ENCODE measurements at places on chromosomes 11 and 22.

DNA sequence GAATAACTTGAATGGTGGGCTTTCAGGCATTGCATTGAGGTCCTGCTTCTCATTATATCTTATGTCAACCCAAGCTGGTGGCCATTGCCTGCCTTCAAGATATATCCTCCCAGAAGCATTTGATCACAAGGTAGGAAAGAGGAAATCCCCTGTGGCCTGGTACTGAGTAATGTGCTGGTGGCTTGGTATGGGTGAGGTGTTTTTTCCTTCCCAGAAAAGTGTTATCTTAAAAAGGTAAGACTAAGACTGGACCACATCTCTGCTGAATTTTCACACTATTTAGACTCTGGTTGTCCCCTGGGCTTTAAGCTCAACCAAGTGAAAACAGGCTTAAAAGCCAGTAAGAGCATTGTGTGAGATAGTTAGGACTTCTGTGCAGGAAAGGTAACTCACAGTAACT lies 3.7 kb downstream of the INSC start:
- DNase-seq, result no peak

GRCh38 chr22:27404441-27404840 lies 397.1 kb downstream of the MN1 start:
- no peak for DNase-seq

GRCh38 chr11:69298267-69299022 lies 4.5 kb downstream of the MYEOV start:
- peak; percentile 96 for DNase-seq

DNA sequence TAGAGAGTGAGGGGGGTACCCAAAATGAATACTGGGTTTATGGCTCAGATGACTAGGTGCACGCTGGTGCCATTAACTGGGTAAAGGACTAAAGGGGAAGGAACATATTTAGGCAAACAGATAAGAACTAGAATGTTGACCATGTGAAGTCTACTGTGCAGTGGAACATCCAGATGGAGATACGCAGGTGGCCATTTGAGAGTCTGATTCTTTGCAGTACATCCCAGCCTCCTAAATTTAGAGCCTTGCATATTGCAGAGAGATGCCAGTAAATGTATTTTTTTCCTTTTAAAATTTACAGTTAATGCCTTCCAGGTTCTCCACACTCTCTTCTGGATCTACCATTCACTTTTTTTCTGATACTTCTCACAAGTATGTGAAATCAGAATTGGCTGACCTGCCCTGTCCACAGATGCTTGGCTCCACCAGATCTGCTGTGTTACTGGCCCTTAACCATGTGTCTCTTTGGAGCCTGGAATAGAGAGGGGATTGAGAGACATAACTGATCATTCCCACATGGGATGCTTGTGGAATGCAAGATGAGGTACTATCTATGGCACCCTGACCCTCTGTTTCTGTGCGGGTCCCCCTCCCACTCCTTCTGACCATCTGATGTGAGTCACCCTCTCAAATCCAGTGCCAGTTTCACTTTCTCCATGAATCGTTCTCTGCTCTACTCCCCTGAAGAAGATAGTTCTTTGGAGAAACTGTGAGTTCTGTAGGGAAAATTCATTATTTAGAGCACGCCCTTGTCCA lies 77.0 kb upstream of the NCAM1 start:
- DNase-seq, result peak; percentile 7

DNA sequence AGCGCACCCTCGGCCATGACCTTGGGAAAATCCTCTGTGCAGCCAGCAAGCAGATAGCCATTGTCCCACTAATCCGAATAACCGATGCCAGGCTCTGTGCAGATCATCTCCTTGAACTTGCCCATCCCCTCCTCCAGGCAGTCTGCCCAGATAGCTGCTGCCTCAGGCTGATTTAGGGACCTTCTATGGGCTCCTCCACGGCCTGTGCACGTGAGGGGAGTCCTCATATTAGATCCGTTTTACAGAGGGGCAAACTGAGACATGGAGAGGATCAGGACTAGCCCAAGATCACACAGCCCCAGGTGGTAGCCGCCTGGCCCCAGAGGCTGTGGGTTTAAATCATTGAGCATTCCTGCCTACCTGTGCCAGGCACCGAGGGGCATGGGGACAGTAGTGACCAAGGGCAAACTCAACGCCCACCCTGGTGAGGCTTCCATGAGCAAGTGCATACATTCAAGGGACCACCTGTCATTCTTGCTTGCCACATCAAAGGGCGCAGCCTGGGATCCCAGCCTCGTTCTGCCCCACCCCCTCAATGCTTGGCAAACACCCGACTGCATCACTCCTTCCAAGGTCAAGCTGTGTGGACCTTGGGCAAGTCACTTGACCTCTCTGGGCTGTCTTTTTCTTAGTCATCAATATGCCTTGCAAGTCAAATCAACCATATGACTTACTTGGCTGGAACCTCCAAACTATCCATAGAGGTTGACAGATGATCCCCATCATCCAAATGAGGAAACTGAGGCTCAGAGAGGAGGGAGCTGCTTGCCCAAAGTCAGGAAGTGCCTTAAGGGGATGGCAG lies 131.6 kb downstream of the MN1 start:
- DNase-seq, result peak; percentile 90

DNA sequence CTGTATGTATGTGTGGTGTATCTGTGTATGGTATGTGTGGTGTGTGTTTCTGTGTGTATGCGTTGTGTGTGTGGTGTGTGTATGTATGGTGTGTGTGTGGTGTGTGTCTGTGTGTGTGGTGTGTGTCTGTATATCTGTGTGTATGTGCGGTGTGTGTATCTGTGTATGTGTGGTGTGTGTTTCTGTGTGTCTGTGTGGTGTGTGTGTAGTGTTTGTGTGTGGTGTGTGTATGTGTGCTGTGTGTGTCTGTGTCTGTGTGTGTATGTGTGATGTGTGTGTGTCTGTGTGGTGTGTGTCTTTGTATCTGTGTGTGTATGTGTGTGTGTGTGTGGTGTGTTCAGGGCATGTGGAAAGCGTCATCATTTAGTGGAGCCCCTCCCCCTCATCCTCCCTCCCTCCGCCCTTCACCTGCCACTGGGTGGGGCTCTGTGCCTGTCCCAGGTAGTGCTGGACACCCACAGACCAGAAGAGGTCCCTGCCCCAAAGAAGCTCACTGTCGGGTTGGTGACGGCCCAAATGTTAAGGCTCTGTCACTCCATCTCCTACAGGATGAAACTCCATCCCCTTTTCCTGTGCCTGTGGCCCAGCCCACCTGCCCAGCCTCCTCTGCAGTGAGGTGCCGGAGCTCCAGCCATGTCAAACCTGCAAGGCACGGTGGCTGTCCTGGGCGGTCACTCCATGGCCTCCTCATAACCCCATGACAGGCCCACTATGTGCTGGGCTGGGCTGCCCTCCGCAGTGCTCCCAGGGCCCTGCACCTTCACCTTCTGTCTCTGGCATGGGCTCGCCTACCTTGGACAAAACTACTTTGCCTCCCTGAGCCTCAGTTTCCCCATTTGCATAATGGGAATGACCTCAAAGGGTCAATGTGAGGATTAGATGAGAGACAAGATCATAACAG lies 23.4 kb upstream of the SHISAL1 start:
- peak; percentile 19 for DNase-seq

DNA sequence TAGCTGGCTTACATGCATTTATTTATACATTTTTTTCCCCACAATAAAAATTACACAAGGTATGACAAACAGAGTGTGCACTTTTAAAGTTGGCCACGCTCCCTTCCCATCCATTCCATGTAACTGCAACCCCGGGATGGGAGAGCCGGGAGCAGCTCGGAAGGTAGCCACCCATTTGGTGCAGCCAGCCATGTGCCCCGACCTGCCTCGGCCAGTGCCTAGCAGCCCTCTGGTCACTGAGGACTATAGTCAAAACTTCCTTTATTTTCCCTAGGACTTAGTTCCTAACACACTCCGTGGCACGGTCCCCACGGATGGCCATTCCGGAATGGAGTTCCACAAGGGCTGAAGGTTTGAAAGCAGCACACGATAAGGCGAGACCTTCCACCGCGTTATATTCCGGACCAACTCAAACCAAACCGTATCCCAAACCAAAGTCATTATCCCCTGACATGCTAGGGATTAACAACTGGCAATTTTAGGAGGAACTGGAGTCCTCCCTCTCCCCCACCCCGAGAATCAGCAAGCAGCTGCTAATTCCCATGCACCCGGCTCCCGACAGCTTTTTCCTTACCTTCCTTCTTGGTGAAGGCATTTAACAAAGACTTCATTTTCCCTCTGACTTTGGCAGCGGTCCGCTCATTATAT lies 426.4 kb downstream of the SHANK2 start:
- no peak for DNase-seq

- peak; percentile 13 for DNase-seq
These were observed 52.1 kb downstream of the GDPD4 start for GRCh38 chr11:77249427-77249826.

- no peak for DNase-seq
These were observed 36.7 kb downstream of the CCDC90B start for GRCh38 chr11:83249445-83249844.

DNA sequence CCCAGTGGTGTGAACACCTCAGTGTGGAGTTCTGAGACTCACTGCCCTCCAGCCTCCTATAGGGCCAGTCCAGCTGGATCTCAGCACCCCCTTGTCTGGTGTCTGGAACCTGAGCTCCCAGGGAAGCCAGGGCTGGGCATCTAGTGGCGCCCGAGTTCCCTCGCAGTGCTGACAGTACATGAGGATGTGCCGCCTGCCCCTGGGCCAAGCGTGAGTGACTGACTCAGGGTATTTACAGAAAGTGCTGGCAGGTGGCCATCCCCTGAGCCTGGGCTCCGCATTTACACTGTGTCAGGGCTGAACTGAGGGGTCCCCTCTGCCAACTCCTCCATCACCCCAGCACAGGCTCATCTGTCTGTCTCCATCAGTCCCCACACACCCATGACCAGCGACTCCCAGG lies 185.3 kb downstream of the BRD1 start:
- no peak for DNase-seq

DNA sequence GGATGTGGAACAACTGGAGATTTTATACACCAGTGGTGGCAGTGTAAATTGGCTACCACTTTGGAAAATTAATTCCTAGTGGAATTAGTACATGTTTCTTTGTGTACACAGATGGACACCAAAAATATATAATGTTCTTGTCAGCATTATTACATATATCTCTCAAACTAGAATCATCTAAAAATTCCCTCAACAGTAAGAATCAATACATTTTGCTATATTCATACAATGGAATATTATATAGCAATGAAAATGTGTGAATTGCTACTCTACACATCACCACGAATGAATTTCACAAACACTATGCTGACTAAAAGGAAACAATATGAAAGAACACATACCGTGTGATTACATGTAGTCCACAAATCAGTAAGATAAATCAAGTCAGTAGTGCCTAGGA lies 33.9 kb downstream of the CCDC90B start:
- DNase-seq, result no peak

DNA sequence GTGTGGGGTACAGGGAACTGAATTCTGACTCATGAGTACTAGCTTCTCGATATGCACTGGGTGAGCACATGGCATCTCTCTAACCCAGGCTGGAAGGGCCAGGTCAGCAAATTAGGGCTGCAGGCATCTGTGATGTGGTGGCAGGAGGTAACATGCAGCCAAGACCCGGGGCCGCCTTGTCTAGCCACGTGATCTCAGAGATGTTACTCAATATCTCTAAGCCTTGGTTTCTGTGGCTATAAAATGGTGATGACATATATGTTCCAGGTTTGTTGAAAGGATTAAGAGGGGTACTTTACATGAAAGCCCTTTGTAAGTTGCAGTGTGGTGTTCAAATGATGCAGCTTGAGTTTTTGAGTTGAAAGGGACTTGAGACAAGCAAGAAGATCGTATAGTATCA lies 3.2 kb downstream of the ST14 start:
- DNase-seq, result peak; percentile 57

GRCh38 chr11:76560219-76560618 lies 110.3 kb downstream of the LRRC32 start:
- DNase-seq, result peak; percentile 41

DNA sequence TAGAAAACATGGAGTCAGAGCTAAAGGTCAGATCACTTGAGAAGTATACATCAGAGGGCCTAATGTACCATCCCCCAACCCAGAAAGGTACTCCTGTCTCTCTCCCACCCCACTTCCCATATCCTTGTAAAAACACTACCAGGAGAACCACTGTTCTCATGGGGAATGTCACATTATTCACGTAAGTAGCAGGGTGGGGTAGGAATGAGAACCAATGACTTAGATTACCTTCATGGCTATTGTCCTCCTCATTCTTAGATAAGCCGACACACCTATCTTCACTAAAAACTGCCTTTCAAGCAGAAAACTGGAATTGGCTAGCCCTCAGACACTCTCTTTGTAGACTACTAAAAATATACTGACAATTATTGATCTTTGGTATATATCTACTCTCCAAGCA lies 63.6 kb downstream of the CEP57 start:
- no peak for DNase-seq

- DNase-seq, result no peak
These were observed 5.3 kb downstream of the CABP2 start for GRCh38 chr11:67517784-67518552.

- DNase-seq, result peak; percentile 34
These were observed 278.7 kb upstream of the LARGE1 start for GRCh38 chr22:34198976-34199375.

DNA sequence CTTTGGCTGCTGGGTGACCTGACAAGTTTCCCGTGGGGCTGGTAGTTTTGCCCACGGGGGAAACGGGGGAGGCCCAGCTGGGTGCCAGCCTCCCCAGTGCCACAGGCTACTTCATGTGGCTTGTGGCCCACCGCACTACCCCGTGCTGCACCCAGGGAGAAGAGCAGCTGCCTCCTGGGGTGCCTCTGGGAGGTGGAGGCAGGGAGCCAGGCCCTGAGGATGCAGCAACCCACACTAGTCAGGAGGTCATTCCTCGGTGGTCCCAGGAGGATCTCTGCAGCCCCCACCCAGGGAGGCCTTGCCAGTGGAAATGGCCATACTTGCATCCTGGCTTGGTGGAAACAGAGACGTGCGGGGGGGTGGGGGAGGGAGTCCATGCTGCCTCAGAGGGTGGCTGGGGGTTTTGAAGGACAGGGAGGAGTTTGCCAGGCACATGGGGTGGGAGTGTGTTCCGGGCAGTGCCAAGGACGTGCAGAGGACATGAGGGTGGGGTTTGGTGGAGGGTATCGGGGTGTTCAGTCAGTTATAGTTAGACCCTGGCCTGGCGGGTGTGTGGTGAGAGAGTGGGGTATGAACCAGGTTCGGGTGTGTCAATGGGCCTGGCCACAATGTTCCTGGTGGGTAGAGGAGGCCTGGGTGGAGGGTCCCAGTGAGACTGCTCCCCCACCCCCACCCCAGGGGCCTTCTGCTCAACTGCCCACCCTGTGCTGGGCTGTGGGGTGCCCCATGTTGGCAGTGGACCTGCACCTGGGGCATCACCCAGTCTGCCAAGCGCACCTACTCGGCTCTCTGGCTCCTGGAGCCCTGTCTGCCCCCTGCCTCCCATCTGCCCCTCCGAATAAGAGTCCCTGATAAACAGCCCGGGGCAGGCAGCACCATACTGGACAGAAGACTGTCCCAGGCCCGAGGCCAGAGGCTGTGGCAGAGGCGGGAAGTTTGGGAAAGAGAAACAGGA lies 3.8 kb downstream of the PIM3 start:
- no peak for DNase-seq

- no peak for DNase-seq
These were observed 8.3 kb upstream of the DLAT start for GRCh38 chr11:112016765-112017376.

DNA sequence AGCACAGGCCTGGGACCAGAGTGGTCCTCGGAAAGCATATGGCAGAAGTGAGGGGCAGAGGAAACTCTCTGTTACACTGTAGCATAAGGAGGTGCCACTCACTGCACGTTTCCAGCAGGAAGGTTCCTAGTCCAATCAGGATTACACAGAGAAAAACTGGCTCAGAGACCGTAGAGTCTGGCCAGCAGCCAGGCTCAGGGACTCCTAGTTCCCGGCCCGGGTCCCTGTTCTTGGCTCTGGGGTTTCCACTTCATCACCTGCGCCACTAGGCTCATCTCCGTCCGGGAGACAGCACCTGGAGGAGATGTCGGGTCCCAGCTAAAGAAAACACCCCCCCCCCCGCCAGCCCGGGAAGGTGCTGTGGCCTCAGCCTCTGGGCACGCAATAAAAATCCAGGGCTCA lies 1.1 kb downstream of the TTLL12 start:
- DNase-seq, result peak; percentile 26
